Fibroblast of mammary gland (primary cell): ENCODE measurements at places on chromosomes 11 and 22.
A peak's percentile ranks its signal among the peaks of the same experiment; 100 is the strongest.

DNA sequence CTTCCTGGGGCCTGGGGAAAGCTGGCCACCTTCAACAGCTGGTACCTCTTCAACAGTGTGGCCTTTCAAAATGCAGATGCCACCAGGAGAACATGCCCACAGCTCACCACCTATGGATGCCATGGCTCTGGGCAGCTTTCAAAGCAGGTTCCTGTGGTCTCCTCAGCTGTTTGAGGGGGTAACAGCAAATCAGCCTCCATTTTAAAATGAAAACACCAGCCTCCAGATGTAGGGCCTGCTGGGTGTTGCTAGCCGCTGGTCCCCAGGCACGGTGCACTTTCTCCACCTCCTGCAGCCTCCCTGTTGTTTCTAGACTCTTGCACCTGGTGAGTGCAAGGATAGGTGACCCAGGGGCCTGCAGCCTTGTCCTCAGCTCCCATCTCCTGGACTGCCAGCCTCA lies 10.0 kb downstream of the CDPF1 start:
- DNase-seq = no peak

GRCh38 chr11:104700609-104701008 lies 197.7 kb downstream of the CASP12 start:
- peak; percentile 61 for DNase-seq

DNA sequence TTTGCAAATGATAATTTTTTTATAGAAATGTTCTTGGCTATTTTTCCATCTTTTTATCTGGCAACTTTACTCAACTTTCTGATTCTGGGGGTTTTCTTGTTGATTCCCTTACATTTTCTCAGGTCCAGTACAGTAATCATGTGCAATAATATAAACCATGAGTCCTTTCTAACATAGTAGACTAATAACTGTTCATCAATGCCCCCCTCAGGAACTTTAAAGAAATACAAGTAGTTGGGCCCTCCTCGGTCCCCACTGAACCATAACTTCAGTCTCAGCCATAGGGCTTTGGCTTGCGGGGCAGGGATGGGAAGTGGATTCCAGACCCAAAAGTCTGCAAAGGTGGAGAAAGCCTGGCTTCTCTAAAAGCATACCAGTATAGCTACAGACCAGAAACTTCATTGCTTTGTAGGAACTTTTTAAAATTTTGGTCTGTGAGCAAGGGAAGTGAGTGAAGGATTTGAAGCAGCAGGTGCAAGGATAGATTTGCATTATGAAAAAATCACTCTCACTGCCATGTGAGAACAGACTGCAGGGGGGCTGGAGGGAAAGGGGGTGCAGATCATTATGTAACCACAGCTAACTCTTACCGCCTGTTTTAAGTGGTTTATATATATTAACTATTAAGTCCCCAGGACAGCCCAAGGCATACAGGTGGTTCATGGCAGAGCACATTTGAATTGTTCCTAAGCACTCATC lies 10.4 kb upstream of the TUB start:
- DNase-seq = peak; percentile 69

DNA sequence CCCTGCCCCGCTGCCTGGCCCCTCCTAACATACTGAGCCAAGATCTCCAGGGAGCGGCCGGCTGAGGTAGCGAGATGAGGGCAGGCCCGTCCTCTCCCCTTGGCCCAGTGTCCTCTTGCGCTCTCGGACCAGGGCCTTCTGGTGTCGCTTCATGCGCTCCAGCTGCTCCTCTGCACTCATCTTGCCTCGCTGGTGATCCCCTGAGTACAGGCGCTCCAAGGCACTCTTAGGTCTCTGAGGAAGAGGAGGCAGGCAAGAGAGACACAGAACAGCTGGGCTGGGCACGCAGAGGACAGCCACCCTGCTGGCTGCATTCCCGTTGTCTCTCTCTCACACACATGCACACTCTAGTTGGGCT lies 50.6 kb downstream of the C11orf58 start:
- DNase-seq = no peak

- no peak for DNase-seq
Observed at GRCh38 chr11:122717264-122717867, 61.8 kb downstream of the UBASH3B start.

DNA sequence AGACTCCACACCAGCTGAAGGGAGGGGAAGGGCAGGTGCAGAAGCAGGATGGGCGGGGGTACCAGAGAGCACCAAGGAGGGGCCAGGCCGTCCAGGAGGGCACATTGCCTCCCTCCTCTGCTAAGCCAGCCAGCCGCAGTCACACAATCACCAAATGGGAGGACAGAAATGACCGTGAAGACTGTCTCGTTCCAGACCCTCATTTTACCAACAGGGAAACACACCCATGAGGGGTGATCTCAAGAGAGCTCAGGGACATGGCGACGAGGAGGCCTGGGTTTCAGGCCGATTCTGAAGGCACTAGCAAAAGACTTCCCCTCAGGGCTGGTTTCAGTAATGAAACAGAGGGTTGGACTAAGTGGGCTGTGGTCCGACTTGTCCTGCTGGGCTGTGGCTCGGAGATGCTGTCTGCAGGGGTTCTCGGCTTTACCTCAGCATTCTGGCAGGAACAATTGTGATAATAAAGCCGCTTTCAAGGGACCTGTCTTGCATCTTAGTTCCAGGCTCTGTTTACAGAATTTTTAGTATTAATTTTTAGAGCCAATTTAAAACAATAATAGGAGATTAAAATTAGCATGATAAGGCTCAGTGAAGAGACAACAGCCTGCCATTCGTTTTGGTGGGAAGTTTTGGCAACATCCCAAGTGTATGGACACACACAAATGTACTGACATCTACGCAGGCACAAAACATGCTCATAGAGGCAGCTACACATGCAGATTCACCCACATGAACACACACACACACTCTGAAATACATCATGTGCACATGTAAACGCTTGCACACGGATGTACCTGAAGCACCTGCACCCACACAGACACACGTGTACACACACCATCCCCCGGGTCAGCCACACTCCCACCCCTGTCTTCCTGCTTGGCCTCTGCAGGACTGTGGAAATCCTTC lies 2.0 kb upstream of the B3GAT1 start:
- DNase-seq = no peak

GRCh38 chr11:82767123-82767522 lies 33.5 kb upstream of the FAM181B start:
- peak; percentile 4 for DNase-seq

GRCh38 chr11:126310992-126311310 lies 7.1 kb downstream of the DCPS start:
- DNase-seq = no peak

- peak; percentile 4 for DNase-seq
Observed at GRCh38 chr22:46072981-46073682, 77.2 kb upstream of the PPARA start.

DNA sequence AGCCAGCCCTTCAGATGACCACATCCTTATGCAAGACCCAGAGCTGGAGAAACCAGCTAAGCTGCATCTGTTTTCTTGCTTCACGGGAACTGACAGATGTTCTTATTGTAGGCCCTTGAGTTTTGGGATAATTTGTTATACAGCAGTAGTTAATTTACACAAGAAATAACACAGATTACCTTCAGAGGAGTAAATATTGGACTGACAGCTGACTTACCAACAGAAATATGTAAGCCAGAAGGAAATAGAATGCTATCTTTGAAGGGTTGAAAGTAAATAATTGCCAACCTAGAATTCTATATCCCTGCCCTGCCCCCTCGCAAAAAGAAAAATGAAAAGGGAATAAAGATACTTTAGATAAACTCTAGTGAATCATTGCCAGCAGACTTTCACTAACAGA lies 124.1 kb downstream of the WNT7B start:
- no peak for DNase-seq

DNA sequence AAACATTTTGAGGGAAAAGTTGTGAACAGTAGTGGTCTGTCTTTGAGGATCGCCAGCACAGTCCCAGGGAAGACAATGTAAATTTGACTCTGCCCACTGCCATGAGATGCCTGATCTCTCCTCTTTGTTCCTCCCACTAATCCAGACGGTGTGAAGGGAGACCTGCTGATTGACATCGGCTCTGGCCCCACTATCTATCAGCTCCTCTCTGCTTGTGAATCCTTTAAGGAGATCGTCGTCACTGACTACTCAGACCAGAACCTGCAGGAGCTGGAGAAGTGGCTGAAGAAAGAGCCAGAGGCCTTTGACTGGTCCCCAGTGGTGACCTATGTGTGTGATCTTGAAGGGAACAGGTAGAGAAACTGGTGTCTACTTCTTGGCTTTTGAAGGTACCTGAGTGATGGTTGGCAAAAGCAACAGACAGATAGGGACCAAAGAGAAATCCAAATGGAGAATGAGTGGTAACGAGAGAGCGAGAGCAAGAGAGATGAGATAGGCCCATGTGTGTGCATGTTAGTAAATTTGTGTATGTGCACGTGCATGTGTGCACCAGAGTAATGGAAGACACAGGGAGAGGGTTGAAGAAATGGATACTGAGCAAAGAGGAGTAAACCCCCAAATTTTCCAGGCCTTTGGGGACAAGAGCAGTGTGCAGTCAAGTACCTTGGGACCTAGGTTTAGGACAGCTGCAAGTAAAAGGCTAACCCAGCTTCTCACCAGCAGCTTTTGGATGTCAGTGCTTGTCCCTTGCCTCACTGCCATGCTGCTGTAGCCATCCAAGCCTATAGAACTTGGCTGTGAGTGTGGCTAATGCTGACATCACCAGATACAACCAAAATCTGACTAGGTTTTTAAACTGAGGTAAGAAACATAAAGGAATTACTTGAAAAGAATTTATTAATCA lies 1.9 kb downstream of the NNMT start:
- DNase-seq = no peak

DNA sequence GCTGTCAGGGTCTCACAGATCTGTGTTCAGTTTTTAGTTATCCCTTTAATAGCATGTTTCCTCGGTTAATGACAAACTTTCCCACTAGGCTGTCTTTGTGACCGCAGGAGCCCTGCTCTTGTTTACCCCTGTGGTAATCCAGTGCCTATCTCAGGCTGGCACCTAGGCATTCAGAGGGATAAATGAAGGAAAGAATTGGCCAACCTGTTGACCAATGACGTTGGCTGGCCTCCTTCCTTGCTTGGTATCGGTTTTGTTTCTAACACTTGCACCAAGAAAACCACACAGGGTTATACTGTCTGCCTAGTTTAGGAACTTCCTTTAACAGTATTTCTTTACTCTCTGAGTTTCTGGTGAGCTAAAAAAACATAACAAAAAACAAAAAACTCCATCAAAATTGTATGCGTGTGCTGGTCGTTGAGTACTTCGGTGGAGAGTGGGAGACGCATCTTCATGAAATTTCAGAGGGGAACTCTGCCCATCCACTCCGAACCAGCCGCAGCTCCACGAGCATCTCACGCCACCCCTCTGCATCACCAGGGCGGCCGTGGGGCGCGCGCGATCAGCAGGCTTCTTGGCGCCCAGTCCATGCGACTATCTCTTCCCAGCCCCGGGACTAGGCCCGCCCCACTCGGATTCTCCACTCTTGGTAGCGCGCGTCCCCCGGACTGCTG lies 563 bp upstream of the ENDOD1 start:
- DNase-seq = no peak

DNA sequence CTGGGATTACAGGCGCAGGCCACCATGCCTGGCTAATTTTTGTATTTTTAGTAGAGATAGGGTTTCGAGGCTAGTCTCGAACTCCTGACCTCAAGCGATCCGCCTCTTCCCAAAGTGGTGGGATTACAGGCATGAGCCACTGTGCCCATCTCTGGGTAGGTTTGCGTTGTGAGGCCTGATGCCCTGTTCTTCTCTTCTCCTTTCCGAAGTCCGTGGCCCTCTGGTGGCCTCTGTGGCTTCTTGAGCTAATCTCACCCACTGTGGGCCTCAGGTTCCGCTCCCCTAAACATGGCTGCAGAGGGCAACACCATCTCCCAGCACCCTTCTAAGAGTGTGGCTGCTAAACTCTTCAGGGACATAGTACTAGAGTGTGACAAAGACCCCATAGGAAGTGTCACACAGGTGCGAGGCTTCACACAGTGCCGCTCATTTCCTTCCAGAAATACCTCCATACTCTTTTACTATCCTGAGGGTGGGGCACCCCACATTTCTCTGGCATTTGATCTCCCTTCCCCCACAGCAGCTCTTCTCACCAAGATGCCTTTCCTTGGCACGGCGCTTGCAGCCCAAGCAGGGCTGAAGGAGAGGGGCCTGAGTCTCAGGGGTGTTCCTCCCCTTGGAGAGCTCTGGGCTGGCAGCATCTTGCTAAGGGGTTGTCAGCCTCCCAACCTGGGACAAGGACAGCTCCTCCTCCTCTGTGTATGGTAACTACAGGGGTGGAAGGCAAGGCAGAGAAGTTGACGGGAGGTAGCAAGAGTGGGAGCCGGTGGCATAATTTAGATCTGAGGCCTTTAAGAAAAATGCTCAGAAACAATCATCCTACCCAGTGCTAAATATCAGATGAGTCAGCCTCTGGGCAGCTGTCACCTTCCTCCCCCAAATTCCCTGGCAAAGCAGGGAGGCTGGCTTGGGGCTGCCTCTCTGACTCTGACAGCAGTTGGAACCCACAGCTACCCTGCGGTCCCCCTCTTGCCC lies 6.1 kb downstream of the THY1 start:
- DNase-seq = peak; percentile 73

- no peak for DNase-seq
Observed at GRCh38 chr22:37421468-37421877, 5.8 kb downstream of the ELFN2 start.

GRCh38 chr11:60923800-60924109 lies 505 bp upstream of the TMEM132A start:
- DNase-seq = no peak

DNA sequence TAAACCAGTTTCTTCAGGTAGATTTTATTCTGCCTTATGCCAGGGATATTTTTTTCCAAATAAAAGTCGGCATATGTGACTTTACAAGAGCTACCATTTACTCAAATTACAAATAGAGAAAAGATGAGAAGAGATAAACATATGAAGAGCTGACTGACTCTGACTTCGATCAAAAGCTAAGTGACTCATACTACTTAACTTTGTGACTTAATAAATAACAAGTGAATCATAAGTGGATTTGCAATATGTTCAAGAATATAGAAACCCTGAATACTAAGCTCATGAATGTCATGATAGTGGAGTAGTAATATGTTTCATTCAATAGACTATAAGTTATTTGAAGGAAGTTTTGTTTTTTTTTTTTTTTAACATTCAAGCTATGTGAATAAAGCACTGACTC lies 130.5 kb upstream of the ANO3 start:
- peak; percentile 86 for DNase-seq

GRCh38 chr11:20584093-20584774 lies 15.2 kb upstream of the SLC6A5 start:
- DNase-seq = no peak

DNA sequence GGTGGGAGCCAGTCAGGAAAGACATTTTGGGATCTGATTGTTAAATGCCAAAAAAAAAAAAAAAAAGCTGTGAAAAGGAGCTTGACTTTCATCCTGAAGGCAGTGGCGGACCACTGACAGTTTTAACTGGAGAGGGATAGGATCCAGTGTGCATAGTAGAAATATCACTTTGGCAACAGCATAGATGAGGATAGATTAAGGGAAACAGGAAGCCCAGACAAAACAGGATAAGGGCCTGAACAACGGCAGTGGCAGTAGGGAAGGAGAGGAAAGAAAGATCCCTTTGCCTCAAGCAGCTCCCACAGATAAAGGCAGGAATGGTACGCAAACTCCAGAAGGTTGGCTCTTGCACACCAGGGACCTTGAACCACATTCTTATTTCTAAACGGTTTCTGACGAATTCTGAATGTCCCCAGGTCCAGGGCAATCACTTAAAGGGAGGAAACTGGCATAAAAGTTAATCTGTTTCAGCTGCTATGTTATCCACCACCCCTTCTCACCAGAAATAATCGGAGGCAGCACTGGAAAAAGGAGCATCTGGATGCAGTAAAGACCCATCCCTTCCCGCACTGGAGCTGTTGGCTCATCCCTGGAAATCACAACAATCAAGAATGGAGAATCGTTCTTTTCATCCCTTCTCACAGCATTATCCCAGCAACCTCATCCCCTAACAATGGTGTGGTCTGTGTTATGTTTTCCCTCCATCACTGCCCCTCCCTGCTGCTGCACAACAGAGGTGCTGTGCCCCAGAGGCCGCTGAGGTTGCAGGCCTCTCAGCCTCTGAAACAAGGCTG lies 99.1 kb downstream of the GAB2 start:
- DNase-seq = no peak
